ENCODE measurements at places on chromosomes 6 and 20.
A peak's percentile ranks its signal among the peaks of the same experiment; 100 is the strongest.

GRCh38 chr6:166906376-166907044 is 49.8 kb downstream of the RNASET2 start:
- no peak overlapping the region for H3K27ac ChIP-seq
- H3K36me3 ChIP-seq = peaks cover 8% of the 10 kb centered on the region
- peaks cover 11% of the 10 kb centered on the region for H3K4me1 ChIP-seq
- H3K4me3 ChIP-seq = no peak overlapping the region

DNA sequence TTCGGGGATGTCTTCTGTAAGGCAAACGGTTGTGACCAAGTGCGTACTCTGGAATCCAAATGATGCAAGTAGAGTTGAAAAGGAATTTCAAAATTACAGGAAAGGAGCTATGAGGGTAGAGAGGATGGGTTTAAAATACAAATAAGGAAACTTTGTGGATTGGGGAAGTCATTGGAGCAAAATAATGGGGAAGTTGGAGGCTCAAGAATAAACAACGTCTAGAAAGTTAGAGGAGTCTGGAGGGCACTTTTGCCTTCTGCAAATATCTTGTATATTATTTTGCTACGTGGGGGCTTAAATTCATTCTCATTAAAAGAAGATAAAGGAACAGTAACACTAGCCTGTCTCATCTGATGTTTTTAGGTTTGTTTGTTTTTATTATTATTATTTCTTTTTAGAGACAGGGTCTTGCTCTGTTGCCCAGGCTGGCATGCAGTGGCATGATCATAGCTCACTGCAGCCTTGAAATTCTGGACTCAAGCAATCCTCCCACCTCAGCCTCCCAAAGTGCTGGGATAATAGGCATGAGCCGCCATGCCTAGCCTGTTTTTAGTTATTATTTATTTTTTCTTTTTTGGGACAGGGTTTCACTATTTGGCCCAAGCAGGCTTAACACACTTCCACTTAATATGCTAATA is 55.0 kb upstream of the TNFAIP3 start:
- DNase-seq = no peak
- no peak overlapping the region for H3K4me3 ChIP-seq
- no peaks in the 10 kb centered on the region for H3K27me3 ChIP-seq
- no peak overlapping the region for H3K27ac ChIP-seq

DNA sequence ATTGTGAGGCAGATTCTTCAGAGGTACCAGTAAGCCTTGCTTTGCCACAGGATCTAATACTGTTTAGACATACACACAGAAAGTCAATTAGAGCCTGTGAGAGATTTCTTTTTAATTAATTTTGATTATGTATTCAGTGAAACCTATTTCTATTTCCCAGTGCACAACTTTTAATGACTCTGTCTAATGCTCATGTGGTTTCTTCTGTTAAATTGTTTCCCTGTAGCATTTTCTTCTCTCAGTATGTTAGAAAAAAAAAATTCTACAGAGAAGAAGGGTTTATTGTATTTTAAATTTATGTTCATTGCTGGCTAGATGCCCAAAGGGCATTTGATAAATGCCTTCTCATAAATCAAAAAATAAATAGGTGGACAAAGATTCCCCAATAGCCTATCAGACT is 293.7 kb downstream of the C6orf118 start:
- no peak overlapping the region for H3K4me3 ChIP-seq
- no peaks in the 10 kb centered on the region for H3K4me1 ChIP-seq
- H3K27ac ChIP-seq = no peak overlapping the region
- no peaks in the 10 kb centered on the region for H3K36me3 ChIP-seq
- DNase-seq = no peak

DNA sequence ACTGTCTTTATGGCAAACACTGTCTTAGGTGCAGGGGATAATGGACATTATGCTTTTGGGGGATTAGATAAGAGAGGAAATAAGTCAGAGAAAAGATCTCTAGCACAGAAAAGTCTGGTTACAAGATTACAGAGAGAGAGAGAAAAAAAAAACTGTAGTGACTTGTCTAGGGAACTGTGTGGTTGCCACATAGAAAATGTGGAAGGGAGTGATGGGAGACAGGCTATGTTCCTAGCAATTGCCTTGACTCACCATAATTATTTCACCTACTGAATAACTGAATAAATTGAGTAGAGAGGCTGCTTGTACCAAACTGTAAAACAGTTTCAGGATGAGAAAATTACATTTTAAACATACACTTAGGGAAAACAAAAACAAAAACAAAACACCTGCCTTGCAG is 229.7 kb downstream of the LAMA2 start:
- no peak overlapping the region for H3K4me3 ChIP-seq
- DNase-seq = no peak
- no peaks in the 10 kb centered on the region for H3K4me1 ChIP-seq
- no peaks in the 10 kb centered on the region for H3K27me3 ChIP-seq

GRCh38 chr6:31737991-31738979 is 1.5 kb upstream of the MSH5 start:
- H3K36me3 ChIP-seq = no peaks in the 10 kb centered on the region
- peak overlapping the region; percentile 98 for H3K4me3 ChIP-seq
- H3K27me3 ChIP-seq = peaks cover 13% of the 10 kb centered on the region
- peaks cover 13% of the 10 kb centered on the region for H3K4me1 ChIP-seq

DNA sequence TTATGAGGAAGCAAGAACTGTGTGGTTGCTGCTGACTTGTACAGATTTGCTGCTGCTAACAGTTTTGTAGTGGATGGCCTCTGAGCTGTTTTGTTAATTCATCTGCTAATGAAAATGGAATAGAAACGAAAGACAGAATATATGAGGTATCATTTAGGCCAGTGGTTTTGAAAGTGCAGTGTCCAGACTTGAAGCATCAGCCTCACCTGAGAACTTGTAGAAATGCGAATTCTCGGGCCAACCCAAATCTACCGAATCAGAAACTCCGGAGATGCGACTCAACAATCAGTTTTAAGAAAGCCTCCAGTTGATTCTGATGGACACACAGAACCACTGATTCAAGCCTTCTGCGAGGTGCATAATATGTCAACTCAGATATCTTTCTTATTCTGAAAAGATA is 62.5 kb downstream of the CAP2 start:
- H3K4me3 ChIP-seq = no peak overlapping the region
- no peaks in the 10 kb centered on the region for H3K36me3 ChIP-seq
- no peaks in the 10 kb centered on the region for H3K27me3 ChIP-seq
- no peak for DNase-seq

GRCh38 chr6:56450882-56451739 is 191.6 kb downstream of the DST start:
- no peak overlapping the region for H3K4me3 ChIP-seq
- H3K4me1 ChIP-seq = peaks cover 3% of the 10 kb centered on the region
- no peak overlapping the region for H3K27ac ChIP-seq
- DNase-seq = no peak
- H3K27me3 ChIP-seq = peaks cover 4% of the 10 kb centered on the region
- no peaks in the 10 kb centered on the region for H3K36me3 ChIP-seq

DNA sequence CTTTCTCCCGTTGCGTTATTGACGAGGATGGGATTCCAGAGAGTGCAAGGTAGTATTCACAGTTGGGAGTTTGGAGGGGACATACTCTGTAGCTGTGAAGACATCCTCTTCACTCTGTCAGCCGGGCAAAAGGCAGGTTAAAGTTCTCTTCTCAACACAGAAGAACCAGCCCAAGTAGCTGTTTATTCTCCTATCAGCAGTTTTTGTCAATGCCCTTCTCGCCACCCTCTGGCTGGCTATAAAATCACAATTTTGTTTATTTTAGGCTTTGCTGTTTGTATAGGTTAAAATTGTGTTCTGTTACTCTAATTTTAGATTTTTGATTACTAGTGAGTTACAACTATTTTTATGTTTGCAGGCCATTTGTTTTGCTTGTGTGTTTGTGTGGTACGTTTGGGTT is 37.9 kb upstream of the MAS1 start:
- H3K27me3 ChIP-seq = no peaks in the 10 kb centered on the region
- no peak for DNase-seq
- no peaks in the 10 kb centered on the region for H3K4me1 ChIP-seq
- no peak overlapping the region for H3K27ac ChIP-seq

GRCh38 chr6:6694825-6695624 is 106.5 kb downstream of the LY86 start:
- no peaks in the 10 kb centered on the region for H3K36me3 ChIP-seq
- DNase-seq = no peak
- H3K4me1 ChIP-seq = peaks cover 22% of the 10 kb centered on the region
- peak overlapping the region; percentile 28 for H3K4me3 ChIP-seq
- no peaks in the 10 kb centered on the region for H3K27me3 ChIP-seq
- peak overlapping the region; percentile 18 for H3K27ac ChIP-seq

DNA sequence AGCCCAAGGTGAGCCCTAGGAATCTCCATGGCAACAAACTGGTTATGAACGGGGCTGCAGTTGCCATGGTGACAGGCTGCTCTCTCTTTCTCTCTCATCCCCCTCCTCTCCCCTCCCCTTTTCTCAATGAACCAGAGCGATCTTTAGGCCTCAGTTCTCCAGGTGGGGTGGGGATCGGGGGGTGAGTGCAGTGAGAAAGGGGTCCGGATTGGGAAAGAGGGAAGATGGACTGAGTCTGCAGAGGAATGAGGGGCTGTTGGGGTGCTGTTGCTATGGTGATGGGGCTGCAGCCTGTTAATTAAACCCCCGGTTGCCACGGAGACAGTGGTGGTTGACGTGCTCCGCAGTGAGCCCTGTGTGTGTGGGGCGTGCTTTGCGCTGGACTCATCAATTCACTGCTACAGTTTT is 3.6 kb upstream of the SLC12A5 start:
- H3K27ac ChIP-seq = no peak overlapping the region
- H3K36me3 ChIP-seq = no peaks in the 10 kb centered on the region
- no peak overlapping the region for H3K4me3 ChIP-seq
- no peak for DNase-seq

DNA sequence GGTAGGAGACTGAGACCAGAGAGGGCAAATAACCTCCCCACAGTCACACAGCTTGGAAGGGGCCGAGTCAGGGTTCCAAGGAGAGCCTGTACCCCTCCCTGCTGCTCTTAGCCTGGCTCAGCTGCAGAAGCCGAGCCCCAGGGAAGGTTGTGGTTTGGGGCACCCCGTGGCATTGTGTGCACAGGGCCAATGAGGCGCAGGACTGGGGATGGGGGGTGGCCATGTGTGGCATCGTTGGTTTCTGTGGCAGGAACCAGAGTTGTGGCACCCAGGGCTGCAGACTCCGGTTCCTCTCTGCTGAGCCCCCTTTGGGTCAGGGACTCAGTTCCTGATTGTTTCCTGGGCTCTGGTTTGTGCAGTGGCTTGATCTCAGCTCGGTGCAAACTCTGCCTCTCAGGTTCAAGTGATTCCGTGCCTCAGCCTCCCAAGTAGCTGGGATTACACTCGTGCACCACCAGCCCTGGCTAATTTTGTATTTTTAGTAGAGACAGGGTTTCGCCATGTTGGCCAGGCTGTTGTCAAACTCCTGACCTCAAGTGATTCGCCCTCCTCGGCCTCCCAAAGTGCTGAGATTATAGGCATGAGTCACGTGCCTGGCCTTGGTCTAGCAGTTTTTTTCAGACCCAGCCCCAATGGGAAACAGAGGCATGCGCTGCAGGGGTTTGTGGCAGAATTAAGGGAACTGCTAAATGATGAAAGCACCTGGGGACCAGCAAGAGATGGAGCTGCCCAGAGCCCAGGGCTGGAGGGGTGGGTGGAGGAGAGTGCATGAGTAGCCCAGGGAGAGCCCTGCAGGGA is 221.0 kb upstream of the SULF2 start:
- DNase-seq = no peak
- no peak overlapping the region for H3K4me3 ChIP-seq
- peaks cover 15% of the 10 kb centered on the region for H3K27me3 ChIP-seq

DNA sequence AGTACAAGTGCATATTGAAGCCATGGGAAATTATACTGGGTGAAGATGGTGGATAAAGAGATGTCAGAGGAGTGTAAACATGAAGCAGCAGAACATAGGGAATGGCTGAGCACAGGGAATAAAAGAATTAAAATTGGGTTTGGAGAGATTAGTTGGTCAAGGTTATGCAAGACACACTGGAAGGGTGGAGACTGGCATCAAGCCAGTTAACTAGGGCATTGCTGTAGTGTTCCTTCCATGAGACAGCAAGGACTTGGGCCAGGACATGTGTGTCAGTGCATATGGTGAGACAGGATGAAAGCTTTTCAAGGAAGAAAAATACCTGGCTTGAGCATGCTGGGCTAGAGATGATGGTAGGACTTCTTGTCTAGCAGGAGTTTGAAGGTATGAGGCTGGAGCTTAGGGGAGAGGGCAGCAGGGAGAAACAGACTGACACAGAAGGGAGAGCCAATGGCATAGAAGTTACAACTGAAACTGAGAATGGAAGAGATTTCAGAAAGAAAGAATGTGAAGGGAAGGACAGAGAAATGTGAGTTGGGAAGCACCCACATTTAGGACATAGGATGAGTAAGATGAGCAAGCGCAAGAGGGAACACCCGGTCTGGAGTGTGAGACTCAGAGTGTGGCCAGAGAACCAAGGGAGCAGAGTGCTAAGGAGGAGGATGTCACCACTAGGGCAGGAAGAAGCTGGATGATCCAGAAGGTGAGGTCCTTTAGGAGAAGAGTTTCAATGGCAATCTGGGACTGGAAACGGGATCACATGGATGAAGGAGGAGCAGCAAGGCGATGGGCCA is 14.5 kb upstream of the TMEM170B start:
- H3K36me3 ChIP-seq = no peaks in the 10 kb centered on the region
- no peak overlapping the region for H3K27ac ChIP-seq
- DNase-seq = no peak
- H3K27me3 ChIP-seq = peaks cover 2% of the 10 kb centered on the region

GRCh38 chr6:161137839-161138542 is 135.9 kb downstream of the AGPAT4 start:
- H3K4me1 ChIP-seq = peaks cover 5% of the 10 kb centered on the region
- no peak overlapping the region for H3K4me3 ChIP-seq
- DNase-seq = no peak
- peaks cover 44% of the 10 kb centered on the region for H3K36me3 ChIP-seq
- no peak overlapping the region for H3K27ac ChIP-seq

DNA sequence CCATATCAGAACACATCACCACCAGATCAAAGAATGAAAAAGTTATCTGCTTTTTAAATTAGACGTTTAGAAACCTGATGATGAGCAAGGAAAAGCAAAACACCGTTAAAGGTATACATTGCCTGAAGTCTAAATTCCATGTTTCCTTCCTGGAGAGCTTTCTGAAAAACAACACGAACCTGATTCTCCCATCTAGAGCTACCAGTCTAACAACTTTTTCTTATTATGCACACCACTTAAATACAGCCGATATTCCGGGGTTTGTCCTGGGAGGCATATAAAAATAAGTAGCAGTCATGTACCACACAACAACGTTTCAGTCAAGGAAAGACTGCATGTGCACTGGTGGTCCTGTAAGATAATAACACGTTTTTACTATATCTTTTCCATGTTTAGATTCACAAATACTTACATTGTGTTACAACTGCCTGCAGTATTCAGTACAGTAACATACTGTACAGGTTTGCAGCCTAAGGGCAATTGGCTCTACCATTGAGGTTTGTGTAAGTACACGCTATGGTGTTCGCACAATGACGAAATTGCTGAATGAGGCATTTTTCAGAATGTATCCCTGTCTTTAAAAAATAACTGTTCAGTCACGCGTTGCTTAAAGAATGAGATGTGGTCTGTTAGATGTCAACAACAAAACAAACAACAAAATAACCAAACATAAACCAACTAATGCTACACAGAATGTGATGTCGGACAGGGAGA is 19.1 kb upstream of the LYRM2 start:
- no peak overlapping the region for H3K4me3 ChIP-seq
- no peak for DNase-seq
- no peaks in the 10 kb centered on the region for H3K27me3 ChIP-seq
- H3K27ac ChIP-seq = peak overlapping the region; percentile 48

- no peak overlapping the region for H3K4me3 ChIP-seq
- no peaks in the 10 kb centered on the region for H3K27me3 ChIP-seq
- DNase-seq = no peak
- no peak overlapping the region for H3K27ac ChIP-seq
- H3K4me1 ChIP-seq = no peaks in the 10 kb centered on the region
Measured at GRCh38 chr6:88545991-88546390, 379.8 kb upstream of the CNR1 start.

GRCh38 chr20:20366876-20367574 is 879 bp upstream of the INSM1 start:
- DNase-seq = peak; percentile 69
- H3K27me3 ChIP-seq = peaks cover 43% of the 10 kb centered on the region
- peaks cover 21% of the 10 kb centered on the region for H3K36me3 ChIP-seq
